Posterior cingulate gyrus (tissue), 11 donors: ENCODE measurements at places on chromosomes 12 and 14.

DNA sequence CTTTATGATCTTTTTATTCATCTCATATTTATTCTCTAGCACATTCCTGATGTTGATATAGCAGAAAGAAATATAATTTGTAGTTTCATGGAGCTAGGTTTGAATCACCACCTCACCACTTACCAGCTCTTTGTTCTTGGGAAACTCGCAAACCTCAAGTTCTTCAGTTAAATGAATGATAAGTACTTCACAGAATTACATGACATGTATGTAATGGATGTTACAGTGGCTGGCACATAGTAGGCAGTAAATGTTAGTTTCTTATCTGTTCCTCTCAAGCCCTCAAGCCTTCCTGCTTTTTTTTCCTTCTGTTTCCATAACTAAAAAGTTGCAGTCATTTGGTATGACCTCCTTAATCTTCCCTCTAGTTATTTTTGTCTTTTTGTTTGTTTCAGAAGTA lies 54.9 kb downstream of the SPATS2 start:
- no peak for DNase-seq

- no peak for DNase-seq
Measured at GRCh38 chr12:22215467-22216253, 118.8 kb downstream of the ST8SIA1 start.

DNA sequence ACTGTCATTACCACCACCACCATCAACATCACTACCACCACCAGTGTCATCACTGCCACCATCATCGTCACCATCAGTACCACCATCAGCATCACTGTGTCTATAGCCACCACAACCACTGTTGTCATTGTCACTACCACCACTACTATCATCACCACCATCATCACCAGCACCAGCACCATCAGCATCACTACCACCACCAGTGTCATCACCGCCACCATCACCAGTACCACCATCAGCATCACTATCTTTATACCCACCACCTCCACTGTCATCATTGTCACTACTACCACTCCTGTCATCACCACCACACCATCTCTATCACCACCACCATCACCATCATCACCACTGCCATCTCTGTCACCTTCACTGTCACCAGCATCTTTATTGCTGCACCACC lies 60.6 kb downstream of the BEGAIN start:
- no peak for DNase-seq

DNA sequence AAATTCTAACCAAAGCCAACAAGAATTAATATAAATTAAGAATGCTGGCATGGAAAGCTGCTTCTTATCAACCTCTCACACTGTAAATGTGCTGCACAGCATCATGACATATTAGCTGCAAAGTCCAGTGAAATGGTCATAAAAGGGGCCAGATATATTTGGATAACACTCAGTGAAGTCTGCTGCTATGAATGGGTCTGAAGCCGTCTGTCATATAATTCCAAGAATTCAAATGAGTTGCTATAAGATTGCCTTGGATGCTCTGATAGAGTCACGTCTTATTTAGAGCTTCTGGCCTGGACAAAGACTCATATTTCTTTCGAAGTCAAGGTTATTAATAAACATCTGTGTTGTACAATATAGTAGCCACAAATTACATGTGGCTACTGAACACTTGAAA lies 54.3 kb upstream of the OVCH1 start:
- DNase-seq, result no peak

- no peak for DNase-seq
Measured at GRCh38 chr12:84159260-84159659, 753.3 kb downstream of the SLC6A15 start.

DNA sequence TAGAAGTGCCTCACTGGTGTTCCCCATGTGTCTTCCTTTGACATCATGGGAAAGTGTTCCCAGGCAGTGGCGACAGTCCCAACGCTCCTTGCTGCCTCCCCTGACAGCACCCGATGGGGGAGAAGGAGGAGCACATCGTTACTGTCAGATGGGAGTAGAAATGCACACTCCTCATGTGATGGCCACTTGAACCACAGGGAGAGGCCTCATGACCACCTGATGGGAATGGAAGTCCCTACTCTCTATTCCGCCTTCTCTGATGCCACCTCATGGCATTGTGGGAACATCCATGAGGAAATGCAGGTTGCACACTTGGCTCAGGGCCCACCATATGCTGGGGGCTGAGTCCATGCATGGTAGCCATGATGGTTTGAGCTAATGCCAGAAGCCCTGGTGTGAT lies 14.3 kb upstream of the CORO1C start:
- no peak for DNase-seq

DNA sequence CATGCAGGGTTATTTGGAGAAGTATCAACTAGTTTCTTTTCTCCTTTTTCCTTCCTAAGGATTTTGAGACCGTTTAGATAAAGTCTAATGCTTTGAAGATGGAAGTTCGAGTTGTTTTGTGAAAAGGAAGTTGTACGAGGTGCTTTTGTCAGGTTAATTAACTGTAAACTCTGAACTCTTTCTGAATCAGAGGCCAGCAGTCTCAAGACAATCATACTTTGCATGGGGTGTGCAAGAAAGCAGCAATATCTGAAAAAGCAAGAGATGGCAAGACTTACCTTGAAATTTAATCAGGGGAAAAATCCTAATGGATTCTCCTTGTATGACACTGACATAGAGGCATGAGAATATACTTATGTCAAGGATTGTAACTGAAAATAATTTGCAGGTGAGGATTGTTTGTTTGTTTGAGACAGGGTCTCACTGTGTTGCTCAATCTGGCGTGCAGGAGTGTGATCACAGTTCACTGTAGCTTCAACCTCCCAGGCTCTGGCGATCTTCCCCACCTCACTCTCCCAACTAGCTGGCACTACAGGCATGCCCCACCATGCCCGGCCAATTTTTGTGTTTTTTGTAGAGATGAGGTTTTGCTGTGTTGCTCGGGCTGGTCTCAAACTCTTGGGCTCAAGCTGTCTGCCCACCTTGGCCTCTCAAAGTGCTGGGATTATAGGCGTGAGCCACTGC lies 170.2 kb upstream of the HMGA2 start:
- no peak for DNase-seq

DNA sequence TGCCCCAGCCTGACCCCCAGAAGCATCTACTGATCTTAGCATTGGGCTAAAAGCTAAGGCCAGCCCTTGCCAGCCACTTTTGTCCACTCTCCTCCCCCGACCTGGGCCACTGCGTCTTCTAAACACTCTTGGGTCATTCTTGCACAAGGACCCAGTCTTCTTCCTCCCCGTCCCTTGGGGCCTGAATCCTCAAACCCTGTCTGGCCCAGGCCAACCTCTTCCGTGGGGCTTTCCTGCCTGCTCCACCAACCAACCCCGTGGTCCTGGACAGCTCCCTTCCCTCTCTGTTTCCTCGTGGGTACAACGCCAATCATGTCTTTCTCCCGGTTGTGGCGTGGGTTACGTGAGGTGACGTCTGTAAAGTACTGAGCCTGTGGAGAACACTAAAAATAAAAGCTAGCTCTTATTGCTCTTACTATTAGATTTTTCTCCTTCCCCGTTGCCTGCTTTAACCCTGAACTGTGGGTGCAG lies 21.5 kb downstream of the FAM222A start:
- DNase-seq, result peak; percentile 66

- no peak for DNase-seq
Measured at GRCh38 chr14:100771121-100771800, 44.6 kb downstream of the DLK1 start.

GRCh38 chr14:55454264-55455002 lies 14.0 kb upstream of the TBPL2 start:
- DNase-seq, result peak; percentile 25

GRCh38 chr14:24068711-24069410 lies 2.5 kb upstream of the CPNE6 start:
- no peak for DNase-seq

- DNase-seq, result no peak
Measured at GRCh38 chr12:64813723-64814122, 10.7 kb upstream of the TBC1D30 start.

DNA sequence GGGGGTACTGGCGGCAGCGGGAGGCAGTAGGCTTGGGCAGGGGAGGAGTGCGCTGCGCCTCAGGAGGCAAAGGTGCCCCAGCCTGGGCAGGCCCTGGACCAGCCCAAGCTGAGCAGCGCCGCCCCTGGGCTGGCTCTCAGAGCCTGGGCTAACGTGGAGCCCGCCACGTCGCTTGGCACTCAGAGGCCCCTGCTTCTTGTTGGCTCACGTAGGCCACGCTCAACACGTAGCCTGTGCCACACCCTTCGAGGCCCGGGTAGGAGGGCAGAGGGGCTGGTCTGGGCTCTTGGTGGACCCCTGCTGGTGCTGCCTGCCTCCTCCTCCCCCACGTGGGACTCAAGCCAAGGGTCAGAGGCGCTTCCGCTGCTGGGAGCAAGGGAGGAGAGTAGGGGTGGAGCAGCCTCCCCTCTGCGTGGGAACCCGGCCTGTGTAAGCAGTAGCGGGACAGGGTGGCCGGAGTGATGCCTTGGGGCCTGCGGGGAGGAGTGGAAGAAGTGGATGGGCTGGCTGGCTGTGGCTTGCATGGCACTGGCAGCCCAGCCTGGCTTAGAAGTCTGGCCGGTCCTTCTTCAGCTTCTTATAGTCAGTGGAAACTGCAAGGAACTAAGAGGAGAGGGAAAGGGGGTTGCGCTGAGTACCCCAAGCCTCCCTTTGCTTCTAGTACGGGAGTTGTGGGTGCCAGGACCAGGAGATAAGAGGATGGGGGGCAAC lies 5.7 kb downstream of the SHMT2 start:
- peak; percentile 79 for DNase-seq

DNA sequence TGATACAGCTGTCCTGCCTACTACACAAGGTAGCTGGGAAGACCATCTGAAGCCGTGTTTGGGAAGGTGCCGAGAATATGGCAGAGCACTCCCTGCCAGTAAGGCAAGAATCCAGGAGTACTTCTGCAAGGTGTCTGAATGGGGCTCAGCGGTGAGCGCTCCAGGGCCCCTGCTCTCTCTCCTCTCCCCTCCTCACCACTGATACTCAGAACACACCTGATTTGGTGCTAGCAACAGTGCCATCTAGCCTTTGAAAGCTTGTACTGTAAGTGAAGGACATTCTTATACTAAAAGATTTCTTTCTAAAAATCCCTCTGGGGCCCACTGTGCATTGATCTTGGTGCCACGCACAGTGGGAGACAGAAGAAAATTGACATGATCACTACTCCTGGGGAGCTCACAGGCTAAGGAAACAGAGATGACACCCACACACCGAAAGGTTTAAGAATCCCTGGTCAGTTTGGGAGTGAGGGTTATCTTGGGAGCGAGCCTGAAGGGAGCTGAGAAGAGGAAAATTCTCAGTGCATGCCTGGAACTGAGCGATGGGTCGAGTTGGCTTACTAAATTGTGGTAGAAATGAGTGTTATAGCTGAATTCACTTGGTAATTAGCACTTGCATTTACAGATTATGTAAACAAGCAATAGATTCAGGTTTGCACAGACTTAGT lies 216.9 kb downstream of the NTF3 start:
- no peak for DNase-seq

GRCh38 chr14:105878125-105878524 lies 351.7 kb downstream of the TMEM121 start:
- peak; percentile 72 for DNase-seq

- DNase-seq, result no peak
Measured at GRCh38 chr14:68727315-68728047, 65.4 kb downstream of the ZFP36L1 start.

- DNase-seq, result no peak
Measured at GRCh38 chr14:54291491-54292191, 105.2 kb upstream of the CDKN3 start.

DNA sequence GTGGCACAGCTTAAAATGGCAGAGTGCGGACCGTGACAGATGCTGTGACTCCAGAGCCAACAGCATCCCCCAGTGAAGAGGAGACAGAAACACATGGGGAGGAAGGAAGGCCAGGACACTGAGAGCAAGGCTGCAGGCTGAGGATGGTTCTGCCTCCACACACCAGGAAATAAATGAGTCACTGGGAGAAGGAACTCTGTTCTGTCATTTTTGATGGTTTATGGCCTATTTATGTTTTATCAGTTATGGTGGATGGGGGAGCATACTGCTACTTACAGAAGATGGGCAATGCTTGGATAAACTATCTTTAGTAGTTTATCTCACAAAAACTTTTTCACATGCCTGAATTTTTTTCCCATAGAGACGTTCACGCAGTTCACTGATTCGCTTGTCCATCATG lies 33.8 kb downstream of the ZFYVE21 start:
- no peak for DNase-seq

DNA sequence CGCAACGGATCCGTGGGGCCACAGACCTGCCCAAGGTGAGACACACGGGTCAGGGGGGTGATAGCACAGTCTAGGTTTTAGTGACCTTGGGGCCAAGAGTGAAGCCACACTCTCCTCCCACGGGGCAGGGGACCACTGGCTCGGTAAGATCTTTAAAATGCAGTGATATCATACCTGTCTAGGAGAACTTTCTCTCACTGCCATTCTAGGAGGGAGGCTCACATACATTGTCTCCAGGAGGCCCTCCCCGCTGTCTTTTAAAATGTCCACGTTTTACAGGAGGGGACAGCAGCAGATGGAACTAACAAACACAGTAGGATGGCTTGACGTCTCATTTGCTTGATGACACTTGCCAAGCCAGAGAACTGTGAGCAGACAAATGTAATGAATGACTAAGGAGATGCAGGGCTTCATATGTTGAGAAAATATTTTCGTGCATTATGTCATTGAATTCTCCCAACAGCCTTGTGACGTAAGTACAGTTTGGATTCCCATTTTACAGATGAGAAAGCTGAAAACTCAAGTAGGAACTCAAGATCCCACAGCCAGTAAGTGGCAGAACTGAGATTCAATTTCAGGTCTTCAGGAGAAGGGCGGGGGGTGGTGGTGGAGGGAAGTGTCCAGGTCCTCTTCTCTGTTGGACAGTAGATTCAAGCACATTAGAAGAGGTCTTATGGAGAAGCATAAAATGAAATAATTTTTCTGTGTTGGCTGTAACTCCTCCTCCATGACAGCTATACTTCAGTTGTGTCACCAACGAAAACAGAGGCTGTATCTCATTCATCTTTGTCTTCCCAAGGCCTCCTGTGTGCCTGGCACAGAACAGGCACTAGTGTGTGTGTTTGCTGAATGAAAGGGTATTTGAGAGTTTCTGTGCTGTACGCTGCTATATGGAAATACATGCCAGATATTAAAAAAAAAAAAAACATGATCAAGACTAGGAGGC lies 2.1 kb downstream of the VASH1 start:
- DNase-seq, result no peak

DNA sequence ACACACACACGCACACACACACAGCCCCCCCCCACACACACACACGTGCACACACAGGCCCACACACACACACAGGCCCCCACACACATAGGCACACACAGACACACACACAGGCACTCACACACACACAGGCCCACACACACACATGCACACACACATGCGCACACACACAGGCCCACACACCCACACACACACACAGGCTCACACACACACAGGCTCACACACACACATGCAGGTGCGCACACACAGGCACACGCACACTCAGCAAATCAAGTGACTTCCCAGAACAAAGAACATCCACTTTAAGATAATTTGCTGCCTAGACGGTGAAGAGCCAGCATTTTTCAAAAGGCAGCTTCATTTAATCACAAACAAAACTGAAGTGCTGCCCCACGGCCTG lies 78.5 kb upstream of the FBRSL1 start:
- DNase-seq, result no peak

- DNase-seq, result no peak
Measured at GRCh38 chr14:97709552-97709951, 912.4 kb downstream of the VRK1 start.
